Stimulated activated CD4-positive, alpha-beta T cell treated with anti-CD3 and anti-CD28 coated beads, Interleukin-12 subunit alpha, Interleukin-12 subunit beta, amount 100 ng/mL, for 24 hours (primary cell): ENCODE measurements at places on chromosomes 7 and 10.

- no peak for DNase-seq
Observed at GRCh38 chr7:24913801-24914464, 66.0 kb downstream of the OSBPL3 start.

DNA sequence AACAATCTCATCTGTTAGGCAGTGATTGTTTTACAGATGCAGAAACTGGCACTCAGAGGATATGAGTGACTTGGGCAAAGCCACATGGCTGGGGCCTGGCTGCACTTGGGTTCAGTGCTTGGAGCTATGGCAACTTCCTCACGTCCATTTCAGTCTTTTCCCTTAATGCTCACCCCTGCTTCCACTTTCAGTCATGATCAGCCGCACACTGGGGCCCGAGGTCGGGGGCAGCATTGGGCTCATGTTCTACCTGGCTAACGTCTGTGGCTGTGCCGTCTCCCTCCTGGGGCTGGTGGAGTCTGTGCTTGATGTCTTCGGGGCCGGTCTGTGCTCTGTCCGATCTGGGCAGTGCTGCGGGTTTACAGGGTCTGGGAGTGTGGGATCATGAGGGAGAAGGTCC lies 3.0 kb downstream of the SLC12A9 start:
- DNase-seq: no peak

- DNase-seq: no peak
Observed at GRCh38 chr7:112881-113280, 79.5 kb upstream of the FAM20C start.

- DNase-seq: no peak
Observed at GRCh38 chr7:34177476-34177875, 272.1 kb downstream of the BMPER start.

- no peak for DNase-seq
Observed at GRCh38 chr7:15123901-15124300, 221.3 kb upstream of the DGKB start.

GRCh38 chr7:21253740-21254687 lies 173.9 kb upstream of the SP4 start:
- peak; percentile 20 for DNase-seq

DNA sequence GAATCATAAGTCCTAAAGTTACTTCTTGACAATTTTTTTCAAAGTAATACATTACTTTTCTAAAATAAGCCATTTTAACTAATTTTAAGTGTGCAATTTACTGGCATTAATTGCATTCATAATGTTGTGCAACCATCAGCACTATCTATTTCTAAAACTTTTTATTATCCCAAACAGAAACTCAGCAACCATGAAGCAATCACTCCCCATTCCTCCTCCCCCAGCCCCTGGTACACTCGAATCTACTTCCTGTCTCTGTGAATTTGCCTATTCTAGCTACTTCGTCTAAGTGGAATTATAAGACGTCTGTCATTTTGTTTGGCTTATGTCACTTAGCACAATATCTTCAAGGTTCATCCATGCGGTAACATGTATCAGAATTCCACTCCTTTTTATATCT lies 84.9 kb downstream of the MKX start:
- no peak for DNase-seq

- DNase-seq: no peak
Observed at GRCh38 chr10:53469383-53469782, 696.8 kb upstream of the MBL2 start.

DNA sequence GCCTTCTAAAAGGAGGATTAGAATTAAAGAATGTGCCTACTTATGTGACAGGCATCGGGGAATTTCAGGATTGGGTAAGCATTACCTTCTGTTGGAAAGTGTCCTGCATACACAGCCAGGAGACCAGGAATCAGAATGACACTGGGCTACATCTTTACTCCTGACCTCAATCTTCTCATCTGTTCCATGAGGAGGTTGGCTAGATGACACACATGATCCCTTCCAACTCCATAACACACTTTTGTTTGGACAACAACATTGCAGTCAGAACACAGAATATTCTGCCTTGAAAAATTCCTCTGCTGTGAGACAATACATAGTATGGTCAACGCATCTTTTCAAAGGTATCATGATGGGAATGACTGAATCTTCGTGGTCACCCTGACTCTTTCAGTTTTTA lies 1281.2 kb upstream of the SORCS1 start:
- DNase-seq: no peak

DNA sequence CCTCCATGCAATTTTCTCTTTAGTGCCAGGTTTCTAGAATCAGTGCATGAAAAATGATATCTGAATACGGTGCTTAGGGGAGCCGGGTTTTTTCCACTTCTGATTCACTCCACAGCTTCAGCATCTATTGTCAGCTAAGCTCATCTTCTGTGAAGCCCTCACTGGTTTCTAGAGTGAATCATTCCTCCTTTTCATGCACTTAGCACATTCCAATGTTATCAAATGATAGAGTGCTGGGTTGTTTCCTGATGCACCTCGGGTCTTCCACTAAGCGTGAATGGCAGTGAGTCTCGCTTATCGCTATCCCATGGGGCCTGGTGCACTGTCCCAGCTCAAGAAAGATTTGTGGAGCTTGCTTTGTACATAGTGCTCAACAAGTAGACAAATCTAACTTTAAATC lies 170.9 kb upstream of the RHEB start:
- no peak for DNase-seq

GRCh38 chr7:55775051-55775420 lies 87.5 kb downstream of the SEPTIN14 start:
- no peak for DNase-seq

DNA sequence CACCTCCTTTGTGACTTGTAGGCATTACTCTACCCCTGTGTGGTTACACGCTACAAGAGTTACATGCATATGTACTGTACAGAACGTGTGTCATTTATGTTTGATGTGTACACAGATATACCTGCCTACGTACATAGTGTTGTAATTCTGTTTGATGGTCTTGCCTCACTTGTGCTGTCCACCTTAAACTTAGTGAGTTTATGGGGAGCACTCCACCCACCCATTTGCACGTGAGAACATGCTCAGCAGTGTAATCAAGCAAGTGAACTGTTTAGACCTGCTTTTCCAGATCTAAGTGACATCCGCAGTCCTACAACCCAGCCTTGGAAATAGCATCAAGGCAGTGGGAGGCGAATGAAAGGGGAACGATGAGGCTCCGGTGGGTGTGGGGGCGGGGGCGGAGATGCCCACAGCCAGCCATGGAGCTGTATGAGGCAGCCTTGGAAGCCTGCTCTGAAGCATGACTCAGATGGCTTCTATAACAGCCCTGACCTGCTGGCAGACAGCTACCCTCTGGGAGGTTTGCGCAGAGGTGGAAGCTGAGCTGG lies 52.1 kb downstream of the SUFU start:
- DNase-seq: no peak

GRCh38 chr10:17430647-17431355 lies 23.6 kb downstream of the ST8SIA6 start:
- peak; percentile 56 for DNase-seq

DNA sequence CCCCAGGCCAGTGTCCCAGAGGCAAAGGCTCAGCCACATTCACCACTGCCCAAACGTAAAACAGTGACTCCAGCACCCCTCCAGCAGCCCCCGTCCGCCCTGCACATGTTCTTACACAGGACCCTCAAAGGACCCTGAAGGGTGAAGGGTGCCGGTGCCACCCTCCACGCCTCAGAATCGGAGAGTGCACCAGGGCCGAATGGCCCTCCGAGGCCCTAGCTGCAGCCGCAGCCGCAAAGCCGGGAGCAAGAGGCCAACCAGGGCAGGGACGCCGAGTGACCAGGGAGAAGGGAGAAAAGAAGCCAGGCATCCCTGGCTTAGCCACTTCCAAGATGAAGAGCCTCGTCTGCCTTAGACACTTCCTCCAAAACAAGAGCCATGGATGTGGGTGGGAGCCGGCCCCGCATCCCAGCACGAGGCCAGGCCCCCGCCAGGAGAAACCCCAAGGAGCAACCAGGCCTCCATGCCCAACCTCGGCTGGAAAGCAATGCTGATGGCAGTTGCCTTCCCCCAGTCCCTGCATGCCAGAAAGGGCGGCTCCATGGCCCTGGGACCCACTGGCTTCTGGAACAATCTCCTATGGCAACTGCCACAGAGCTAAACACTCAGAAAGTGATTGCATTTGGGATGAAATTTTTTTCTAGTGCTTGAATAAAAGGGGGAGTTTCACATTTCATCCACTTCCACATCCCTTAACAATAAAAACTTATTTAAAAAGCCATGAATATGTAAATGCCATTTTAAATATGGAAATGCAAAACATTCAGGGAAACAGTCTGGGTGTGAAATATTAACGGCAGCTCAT lies 92.3 kb downstream of the MAD1L1 start:
- no peak for DNase-seq

DNA sequence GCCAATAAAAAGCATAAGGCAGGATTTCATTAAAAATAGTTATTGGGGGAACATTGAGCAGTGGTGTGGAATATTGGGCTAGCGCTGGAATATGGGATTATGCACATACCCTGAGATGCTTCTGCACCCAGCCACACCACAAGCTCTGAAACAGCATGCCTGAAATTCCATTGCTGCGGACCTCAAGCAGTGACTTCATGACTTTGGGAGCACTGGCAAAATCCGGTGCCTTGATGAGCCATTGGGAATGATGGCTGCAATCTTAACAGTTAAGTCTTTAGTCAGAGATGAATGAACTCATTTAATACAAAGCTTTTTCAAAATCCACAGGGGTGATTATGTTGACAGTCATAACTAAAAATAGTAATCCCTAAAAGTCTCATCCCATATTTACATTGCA lies 274.7 kb upstream of the MTPN start:
- DNase-seq: no peak

- no peak for DNase-seq
Observed at GRCh38 chr10:32995751-32996150, 37.7 kb upstream of the ITGB1 start.

- no peak for DNase-seq
Observed at GRCh38 chr7:130655286-130655685, 13.3 kb downstream of the COPG2 start.

GRCh38 chr7:129370812-129371211 lies 63.4 kb upstream of the STRIP2 start:
- no peak for DNase-seq

- no peak for DNase-seq
Observed at GRCh38 chr10:125130260-125130659, 30.1 kb downstream of the CTBP2 start.

DNA sequence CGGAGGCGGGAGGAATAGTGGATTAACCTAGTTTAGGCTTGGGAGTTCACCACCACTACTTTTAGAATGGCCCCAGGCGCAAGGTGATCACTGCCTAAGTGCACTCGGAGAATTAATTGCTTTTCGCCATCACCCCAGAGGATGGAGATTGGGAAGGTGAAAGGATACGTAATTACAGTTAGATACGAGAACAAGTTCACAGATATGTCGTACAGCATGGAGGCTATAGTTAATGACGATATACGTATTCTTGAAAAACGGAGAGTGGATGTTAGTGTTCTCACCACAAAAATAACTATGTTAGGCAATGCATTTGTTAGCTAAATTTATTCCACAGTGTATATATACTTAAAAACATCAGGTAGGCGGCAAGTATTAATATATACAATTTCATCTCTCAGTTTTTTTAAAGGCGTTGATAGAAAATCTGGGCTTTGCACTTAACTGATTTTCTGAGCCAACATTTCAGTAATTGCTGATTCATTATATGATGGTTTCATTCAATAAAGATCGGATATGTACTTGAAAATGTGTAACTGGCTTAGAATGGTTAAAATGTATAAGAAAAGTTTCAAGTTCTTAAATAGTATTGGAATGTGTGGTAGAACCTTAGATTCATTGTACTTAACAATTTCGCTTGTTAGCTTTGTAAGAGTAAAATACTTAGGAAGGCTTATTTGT lies 683 bp downstream of the CDC123 start:
- no peak for DNase-seq

DNA sequence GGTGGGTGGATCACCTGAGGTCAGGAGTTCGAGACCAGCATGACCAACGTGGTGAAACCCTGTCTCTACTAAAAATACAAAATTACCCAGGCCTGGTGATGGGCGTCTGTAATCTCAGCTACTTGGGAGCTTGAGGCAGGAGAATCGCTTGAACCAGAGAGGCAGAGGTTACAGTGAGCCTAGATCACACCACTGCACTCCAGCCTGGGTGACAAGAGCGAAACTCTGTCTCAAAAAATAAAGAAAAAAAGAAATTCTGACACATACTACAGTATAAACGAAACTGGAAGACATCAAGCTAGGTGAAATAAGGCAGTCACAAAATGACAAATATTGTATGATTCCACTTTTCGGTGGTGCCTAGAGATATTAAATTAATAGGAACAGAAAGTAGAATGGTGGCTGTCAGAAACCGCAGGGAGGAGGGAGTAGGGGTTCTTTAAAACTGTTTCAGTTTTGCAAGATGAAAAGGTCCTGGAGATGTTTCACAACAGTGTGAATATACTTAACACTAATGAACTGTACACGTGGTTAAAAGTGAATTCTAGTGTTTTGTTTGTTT lies 23.2 kb downstream of the PILRA start:
- peak; percentile 36 for DNase-seq

- DNase-seq: no peak
Observed at GRCh38 chr7:159179241-159179640, 34.6 kb upstream of the VIPR2 start.

- no peak for DNase-seq
Observed at GRCh38 chr7:54015251-54015650, 526.9 kb upstream of the VSTM2A start.

DNA sequence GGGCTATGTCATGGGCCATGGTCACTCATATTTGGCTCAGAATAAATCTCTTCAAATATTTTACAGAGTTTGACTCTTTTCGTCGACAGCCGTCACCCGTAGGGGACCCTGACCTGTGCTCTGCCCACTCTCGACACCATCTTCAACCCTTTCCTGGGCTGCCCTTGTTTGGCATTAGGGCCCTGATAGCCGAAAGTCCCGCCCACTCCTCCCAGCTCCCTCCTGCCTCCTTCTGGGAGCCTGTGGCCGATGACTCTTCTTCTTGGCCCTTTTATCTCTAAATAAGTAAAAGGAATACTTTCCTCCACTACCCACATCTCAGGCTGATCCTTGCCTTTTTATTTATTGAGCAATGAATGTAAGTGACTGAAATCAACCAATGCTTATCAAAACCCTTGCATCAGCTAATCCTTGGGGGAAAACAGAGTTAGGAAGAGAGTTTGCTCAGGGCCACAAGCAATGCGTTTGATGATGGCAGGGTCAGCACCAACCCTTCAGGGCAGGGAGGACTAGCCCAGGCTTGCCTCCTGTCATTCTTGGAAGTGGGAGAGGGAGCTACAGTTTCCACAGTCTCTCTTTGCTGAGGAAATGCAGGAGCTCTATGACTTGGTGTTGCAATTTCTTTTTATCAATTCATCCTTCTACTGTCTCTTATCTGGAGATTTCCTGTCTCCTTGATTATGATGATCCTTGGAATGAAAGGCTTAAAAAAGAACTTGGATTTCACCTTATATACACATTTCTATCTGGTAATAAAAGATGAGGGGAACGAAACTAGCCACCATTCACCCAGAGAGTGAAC lies 218.2 kb upstream of the PODXL start:
- DNase-seq: no peak

DNA sequence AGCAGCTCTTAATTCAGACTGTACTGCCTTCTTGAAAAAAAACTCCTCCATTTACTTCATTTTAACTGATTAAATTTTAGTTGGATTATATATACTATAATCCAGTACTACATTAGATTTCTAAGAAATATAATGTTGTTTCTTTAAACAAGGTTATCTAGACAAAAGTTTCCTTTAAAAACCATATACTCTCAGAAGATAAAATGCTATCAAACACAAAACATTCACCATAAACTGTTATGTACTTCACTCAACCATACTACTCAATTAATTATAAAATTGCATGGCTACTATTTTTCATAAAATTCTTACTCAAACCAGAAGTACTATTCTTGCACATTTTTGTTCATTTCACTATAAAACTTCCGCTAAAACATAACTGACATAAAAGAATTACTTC lies 12.7 kb downstream of the GPR22 start:
- DNase-seq: no peak
